NCI-H1417 treated with DMSO at 0.1 percent for 48 hours (cell line): ENCODE measurements at places on chromosomes 7 and 10.

- DNase-seq = no peak
Measured at GRCh38 chr10:47159361-47160260, 140.4 kb upstream of the GDF10 start.

DNA sequence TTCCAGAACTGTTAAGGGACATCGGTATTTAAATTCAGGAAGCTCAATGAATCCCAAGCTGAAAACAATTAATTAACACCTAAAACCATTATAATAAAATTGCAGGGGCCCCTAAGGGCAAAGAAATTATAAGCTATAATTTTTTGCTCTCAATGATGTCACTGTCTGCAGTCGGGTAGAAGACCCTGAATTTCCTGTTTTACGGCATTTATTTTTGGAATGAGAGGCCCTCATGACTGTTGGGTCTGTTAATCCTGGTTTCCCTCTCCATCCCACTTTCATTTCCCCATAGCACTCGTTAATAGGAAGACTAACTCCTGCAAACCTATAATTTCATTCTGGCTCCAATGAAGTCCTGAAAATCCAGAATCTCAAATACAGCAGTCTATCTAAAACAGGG is 25.8 kb upstream of the GPR37 start:
- DNase-seq = no peak

DNA sequence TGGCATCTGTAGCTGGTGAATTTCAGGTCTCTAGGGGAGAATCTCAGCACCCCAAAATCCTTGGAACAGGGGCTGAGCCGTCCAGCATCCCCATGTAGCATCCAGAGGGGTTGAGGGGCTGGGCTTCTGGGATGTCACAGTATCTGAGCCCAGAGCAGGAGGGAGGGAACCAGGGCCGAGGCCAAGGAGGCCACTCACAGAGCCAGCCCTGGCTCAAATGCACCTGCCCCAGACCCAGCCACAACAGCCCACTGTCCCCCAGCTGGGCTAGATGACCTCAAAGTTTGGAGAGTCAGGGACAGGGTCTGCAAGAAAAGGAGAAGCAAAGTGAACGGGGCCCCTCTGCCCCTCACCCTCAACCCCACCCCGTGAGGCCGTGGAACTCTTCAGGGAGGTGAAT is 22.3 kb downstream of the VSIR start:
- no peak for DNase-seq

- DNase-seq = no peak
Measured at GRCh38 chr10:113169111-113169510, 219.1 kb downstream of the TCF7L2 start.

DNA sequence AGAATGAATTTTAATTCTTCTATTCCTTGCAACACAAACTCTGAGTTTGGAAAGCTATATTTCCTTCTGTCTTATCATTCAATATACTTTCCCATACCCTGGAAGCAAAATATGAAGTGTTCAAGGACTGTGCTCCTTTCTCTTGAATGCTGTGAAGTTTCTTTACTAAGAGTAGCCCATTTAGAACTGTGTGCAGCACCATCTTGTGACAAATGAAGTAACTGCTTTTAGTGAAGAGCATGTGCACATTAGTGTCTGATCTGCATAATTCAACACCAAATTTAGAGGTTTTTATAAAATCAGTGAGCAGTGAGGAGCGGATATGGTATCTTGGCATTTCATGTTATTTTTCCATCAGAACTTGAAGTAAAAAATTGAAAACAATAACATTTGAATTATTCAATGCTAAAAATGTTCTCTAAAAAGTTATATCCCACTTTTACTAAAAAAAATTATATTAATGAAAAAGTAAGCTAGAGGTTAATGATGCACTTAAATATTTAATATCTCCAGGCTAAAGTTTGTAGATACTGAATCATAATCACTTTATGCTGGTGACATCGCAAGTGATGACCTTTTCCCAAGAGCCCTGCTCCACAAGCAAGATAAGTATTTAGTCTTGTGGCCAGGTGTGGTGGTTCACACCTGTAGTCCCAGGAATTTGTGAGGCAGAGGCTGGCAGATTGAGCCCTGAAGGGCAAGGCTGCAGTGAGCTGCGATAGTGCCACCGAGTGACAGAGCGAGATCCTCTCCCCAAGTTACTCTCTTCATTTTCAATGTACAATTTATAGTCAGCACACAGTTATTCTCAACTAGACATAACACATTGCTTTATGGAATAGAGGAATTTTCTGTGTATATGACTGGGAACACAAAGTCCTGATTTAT is 108.8 kb upstream of the PCLO start:
- DNase-seq = peak; percentile 22

- no peak for DNase-seq
Measured at GRCh38 chr7:117674617-117675016, 194.8 kb downstream of the CFTR start.

GRCh38 chr10:104045151-104046089 is 40.3 kb downstream of the COL17A1 start:
- DNase-seq = no peak

DNA sequence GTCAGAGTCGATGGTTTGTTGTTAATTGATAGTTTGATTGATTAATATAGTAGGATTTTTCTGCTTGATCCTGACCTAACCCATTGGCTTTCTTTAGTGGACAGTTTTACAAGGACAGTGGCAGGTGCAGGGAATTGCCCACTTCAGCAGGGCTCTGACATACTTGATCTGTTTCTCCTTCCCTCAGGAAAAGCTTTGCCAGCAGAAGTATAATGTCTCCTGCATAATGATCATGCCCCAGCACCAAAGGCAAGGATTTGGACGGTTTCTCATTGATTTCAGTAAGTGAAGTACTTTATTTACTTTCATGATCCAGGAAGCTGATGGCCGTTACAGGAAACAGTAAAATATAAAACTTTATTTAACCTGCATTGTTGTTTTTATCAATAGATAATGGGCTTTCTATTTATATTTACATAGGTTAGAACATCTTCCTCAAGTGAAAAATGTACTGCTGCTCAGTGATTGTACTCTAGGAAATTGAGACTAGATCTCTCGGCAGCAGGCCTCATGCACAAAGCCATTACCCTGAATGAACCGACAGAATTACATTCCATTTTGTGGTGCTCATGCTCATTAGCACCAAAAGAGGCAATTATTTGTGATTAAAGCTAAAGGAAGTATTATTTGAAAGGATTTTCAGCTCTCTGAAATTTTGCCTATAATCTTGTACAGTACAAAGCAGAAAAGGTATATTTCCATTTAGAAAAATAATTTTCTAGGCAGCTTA is 122.5 kb upstream of the SAMD8 start:
- DNase-seq = peak; percentile 37

GRCh38 chr10:17226891-17227303 is 1.1 kb upstream of the VIM start:
- no peak for DNase-seq

DNA sequence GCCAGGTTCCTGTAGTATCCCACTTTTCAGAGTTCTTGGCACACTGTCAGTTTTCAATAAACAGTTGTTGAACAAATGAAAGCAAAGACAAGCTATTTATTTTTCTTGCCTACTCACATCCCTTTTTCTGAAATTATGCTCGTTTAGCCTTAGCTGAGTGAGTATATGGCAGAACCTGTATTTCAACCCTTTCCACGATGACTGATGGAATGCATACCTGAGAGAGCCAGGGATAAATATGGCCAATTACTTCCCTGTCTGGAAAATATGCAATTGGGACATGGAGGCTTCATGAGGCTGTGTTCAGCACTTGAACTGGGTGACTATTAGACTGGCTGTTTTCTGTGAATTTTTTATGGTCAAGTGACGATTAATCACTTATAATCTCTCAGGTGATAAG is 144.5 kb upstream of the POT1 start:
- no peak for DNase-seq

DNA sequence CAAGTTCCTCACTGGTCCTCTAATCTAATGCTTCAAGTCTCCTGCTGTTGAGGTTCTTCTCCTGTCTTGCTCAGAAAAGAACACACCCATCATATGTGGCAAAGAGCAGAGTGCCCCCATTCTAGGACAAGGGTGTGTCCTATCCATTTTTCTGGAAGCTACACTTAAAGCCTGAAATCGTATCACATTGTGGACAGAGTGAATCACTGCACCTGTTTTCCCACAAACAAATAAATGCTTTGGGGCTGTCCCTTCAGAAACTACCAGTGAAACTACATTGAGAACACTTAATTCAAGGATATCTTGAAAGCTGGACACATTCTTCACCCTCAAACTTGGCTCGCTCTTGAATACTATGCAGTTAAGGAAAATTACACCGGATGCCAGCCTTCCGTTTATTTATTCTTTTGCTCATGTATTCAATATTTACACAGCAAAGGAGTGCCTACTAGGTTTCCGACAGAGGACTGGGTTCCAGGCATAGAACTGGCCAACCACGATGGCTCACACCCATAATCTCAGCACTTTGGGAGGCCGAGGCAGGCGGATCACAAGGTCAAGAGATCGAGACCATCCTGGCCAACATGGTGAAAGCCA is 473.0 kb downstream of the GALNT17 start:
- DNase-seq = no peak

DNA sequence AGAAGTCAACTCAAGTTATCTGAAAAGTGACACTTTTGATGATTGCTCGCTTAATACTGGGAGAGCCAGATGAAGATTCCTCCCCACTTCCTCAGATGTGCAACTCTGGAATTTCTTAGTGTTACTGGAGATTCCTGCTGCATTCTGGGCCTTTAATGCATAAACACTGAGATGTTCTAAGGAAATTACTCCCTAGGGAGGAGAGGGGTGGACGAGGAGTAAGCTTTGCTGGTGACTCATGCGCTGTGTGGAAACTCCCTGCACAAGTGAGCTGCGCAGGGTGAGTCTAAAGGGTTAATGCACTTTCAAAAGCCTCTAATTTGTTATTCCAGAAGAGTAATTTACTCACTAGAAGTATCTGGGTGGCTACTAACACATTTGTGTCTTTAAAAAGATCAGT is 46.3 kb downstream of the EGFR start:
- no peak for DNase-seq

DNA sequence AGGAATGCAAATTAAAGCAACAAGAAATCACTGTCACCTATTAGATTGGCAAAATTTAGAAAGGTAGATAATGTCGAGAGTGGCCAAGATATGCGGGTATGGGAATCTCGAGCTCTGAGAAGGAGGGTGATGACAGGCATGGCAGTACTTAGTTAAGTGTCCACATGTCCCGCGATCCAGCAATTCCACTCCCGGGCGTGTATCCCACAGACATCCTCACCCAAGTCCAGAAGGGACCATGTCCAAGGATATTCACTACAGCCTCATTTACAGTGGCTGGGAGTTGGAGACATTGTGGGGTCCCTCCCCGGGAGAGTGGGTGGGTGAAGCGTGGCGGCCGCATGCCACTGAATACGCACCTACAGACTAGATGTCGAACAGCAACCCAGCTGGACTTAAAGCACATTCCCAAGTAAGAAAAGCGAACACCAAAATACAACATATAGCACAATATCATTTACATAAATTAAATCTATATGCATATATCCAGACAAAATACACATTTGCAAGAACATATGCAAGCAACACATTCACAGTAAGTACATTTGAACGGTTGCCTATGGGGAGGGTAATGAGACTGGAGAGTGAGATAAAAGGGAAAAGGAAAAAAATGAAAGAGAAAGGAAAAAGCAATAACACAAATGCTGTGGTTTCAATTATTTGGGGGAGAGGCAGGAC is 9.9 kb downstream of the KCNH2 start:
- DNase-seq = no peak

DNA sequence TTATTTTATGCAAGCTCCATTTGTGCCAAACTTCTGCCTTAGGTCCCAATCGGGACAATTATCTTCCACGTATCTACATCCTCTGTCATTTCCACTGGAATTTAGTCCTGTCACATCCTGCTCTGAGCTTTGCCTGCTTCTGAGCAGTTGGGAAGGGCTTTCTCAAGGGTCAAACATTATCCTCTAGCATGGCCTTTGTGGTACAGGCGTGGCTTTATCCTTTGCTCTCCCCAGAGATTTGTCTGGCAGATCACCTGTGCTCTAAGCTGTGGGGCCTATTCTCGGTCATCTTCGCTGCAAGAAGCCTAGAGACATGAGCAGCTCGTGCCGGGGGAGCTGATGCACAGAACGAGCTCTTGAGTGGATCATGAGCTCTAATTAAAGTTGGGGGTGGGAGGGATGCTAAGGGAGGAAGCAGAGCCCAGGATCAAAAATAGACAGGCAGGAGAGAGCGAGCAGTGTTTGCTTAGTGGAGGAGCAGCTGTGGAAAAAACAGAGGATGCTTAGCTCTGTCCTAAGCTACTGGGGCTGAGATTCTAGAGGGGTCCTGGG is 19.8 kb upstream of the TMEM273 start:
- DNase-seq = no peak

DNA sequence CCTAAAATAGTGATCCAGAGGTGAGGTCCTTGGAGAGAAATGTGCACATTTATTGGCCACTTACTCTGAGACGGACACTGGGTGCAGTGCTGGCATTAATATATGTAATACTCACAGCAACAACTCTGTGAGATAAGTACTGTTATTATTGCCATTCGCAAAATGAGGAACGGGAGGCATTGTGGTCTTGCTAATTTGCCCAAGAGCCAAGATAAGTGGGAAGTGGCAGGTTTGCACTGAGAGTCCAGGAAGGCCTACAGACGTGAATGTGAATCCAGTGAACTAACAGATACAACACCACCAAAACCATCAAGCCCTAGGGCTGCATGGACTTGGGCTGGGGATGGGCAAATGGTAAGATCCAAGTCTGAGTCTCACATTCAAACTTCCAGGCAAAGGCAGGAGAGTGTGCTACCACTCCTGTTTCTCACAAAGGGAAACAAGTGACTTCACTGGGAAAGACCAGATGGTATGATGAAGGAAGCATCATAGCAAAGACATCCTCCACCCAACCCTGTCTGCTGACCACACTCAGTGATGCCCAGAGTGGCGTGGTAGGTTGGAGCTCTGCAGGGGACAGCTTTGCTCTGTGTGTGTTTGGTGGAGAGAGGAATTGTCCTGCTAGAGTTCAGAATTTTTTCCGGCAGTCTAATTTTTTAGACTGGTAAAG is 19.2 kb downstream of the TMEM273 start:
- DNase-seq = no peak

GRCh38 chr7:102094316-102094650 is 192.4 kb upstream of the SH2B2 start:
- no peak for DNase-seq

DNA sequence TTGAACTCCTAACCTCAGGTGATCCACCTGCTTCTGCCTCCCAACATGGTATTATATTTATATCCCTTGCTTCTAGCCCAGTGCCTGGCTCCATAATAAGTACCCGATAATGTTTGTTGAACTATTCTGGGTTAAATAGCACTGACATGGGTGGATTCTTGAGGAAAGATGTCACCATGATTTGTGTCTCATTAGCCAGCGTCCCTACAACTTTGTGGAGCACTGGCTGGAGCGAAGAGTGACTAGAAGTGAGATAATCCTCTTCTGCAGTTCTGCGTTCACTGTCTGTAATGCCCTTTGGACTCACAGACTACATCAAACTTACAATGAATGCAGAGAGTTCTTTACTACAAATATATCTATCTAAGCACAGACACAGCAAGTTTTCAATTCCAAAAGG is 16.9 kb upstream of the AKR1E2 start:
- no peak for DNase-seq
